ENCODE measurements at places on chromosomes 3 and 15. TPM values are rescaled to one million over a fixed set of nuclear protein-coding genes. Genes with fewer than 3 reads are reported as not detected.

The EFCAB12 gene
- not detected for total RNA-seq

The GOLGA8G gene
- not detected for total RNA-seq

The TMCO5A gene
- total RNA-seq: not detected

The SCAANT1 gene
- not detected for total RNA-seq

The HYAL1 gene
- total RNA-seq: 2.7 TPM

The CMTM7 gene
- total RNA-seq: 3.8 TPM

The C3orf20 gene
- not detected for total RNA-seq

The SPRED1 gene
- 50.1 TPM for total RNA-seq

The SI gene
- total RNA-seq: not detected

The GORASP1 gene
- total RNA-seq: 30.3 TPM

The CCRL2 gene
- total RNA-seq: 0.16 TPM

The BFSP2 gene
- not detected for total RNA-seq
